Fibroblast of skin of scalp (primary cell): ENCODE measurements at places on chromosomes 13 and 19.

DNA sequence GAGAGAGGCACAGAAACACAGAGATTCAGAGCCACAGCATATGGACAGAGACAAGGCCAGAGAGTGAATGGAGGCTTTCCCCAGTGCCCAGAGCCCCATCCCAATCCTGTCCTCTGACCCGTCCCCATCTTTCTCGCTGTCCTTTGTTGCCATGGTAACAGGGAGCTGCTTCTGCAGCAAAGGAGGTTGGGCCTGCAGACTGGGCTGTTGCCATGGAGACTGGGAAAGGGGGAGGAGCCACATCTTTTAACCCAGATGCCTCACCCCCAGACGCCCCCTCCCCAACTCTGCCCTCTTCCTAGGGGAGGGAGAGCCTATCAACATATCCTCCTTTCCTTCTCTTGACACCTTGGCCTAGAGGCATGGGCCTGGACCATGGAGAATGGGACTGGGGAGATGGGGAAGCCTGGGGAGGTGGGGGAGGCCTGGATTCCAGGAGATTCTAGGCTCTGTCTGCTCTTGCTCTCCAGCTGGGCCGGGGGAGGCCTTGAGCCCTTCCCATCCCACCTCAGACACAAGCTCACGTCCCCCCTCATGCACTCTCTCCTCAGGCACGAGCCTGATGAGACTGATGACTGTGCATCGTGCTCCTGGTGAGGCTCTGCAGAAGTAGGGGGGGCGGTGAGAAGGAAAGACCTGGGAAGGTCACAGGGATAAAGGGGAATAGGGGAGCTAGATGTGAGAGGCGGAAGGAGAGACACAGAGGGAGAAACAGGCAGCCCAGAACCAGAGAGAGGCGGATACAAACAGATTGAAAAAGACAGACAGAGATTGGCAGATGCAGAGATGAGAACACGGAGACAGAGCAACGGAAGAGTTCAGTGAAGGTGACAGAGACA, 2.1 kb upstream of the ATP1A3 start:
- DNase-seq: no peak

GRCh38 chr19:6686628-6686975, 16.6 kb upstream of the TNFSF14 start:
- DNase-seq: no peak

DNA sequence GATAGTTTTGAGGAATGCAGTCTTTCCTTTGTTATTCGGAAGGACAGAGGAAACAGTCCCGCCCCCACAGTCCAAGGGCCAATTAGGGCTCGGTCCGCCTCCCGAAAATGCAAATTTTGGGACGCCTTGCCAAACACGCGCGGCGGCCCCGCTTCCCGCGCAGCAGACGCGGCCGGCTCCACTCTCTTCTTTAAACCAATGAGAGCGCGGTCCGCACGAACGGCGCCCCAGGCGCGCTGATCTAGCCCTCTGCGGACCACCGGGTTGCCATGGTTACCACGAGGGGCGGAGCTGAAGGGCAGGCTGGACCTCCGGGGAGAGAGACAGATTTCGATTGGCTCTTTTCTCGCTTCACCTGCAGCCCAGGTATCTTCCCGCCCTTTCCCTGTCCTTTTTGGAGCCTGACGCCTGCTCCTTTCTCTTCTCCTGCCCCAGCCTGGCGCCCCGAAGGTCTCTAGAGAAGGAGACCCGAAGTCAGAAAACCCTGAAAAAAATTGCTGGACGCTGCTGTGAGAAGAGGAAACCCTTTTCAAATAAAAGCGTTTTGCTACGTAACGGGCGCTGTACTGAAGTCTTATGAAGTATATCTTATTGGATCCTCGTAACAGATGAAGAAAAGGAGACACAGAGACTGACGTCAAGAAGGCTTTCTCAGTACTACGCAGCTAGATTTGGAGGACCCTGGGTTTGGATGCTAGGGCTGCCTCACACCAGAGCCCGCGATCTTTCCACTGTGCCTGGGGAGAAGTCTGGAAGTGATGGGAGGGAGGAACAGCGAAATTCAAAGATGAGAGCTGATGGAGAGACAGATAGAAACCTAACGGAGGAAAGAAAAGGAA, 2.0 kb downstream of the PTH2 start:
- DNase-seq: peak; percentile 54

DNA sequence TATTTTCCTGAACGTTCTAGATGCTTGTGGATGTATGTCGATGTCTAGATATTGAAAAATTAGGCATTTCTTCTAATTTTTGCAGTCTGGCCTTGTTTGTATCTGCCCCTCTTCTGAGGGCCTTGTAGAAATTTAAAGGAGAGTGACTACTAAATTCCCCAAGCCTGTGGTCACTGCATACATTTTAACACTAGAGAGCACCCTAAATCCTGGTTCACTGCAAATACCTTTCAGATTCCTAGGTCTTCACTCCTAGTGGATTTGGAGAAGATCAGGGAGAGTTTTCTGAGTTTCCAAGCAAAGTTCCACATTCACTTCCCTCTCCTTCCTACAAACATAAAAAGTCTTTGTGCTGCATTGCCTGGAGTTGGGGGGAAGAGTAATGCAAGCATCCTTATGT, 1272.5 kb downstream of the OLFM4 start:
- no peak for DNase-seq

- DNase-seq: no peak
These were observed 9.1 kb upstream of the TMEM255B start for GRCh38 chr13:113749967-113750366.

DNA sequence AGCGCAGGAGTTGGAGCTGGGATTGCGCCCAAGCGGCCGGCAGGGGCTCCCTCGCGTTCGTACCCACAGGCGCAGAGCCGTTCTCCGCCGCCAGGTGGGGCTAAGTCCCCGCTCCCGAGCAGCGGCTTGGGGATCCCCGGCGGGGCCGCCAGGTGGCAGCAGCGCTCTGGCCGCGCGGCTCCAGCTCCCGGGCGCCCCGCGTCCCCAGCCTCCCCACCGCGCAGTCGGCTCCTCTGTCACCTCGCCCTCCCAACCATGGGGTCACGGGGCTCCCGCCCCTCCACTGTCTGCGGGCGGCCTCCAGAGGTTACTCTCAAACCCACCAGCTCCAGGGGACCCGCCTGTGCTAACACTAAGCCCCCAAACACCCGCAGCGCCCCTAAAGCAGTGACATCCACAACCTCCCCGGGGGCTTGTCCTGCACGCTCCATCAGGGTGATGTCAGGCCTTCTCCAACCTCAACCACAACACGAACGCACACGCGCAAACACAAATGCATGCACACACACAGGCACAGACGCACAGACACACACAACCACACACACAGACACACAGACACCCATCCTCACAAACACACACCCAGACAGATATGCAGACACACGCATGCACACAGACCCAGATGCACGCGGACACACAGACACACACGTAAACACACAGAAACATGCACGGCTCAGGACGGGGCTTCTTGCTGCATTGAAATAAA, 18.4 kb upstream of the KCTD15 start:
- peak; percentile 72 for DNase-seq

DNA sequence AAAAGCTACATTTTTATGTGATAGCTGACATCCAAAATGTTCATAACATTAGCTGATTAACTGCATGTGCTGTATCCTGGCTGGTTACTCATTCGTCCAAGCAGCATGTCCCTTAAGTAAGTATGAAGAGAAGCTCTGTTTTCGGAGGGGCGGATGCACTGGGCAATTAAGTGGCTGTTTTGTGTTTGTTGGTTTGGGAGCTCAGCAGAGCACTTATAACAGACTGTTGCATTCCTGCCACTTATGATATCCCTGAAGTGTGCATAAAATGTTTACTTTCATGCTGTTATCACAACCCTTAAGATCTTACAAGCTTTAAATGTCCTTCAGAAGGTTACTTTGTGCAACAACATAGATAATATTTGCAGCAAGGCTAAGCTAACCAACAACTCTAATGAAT, 264.1 kb downstream of the NALCN start:
- no peak for DNase-seq
